Frontal cortex (tissue), 4 donors: ENCODE measurements at places on chromosomes 12 and 14. TPM values are rescaled to one million over a fixed set of nuclear protein-coding genes. Genes with fewer than 3 reads are reported as not detected.

DNA sequence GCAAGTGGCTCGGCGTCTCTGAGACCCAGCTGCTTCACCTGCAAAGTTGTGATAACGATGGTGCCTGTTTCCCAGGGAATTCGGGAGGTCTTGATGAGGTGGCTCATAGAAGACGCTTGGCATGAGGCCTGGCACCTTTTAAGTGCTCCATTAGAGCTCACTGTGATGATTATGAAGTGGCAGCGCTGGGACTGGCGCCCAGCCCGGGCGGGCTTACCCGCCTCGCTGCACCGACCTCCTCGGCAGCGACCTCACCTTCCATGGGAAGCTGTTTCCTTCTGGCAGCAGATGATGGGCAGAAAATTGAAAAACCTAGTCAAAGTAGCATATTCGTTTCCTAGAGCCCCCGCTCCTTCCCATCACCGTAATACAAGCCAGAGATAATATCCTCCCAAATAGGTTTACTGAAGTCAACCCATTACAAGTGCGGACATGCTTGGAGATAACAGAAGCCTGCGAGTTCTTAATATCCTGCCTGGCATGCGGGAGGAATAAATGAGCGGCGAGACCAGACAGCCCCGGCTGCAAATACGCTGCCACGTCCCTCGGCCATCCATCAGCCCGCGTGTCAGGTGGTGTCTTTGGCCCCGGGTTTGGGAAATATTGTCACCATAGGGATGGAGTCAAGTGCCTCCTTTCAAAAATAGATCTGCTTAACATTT is 35.2 kb upstream of the DLK1 start:
- no peak for DNase-seq

GRCh38 chr12:63319936-63320633 is 169.1 kb upstream of the AVPR1A start:
- DNase-seq = no peak

DNA sequence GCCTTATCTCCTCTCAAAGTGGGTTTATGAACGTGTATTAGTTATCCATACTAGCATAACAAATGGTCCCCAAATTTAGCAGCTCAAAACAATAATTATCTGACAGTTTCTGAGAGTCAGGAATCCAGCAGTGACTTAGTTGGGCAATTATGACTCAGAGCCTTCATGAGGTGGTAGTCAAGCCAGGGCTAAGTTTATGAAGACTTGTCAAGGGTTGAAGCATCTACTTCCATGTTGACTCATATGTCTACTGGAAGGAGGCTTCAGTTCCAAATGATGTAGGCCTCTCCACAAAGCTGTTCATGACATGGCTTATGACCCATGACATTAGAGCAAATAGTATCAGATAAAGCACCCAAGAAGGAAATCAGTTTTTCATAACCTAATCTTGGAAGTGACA is 73.2 kb downstream of the IPO8 start:
- no peak for DNase-seq

GRCh38 chr14:69288956-69289705 is 29.2 kb downstream of the GALNT16 start:
- no peak for DNase-seq

KRT4 gene
- total RNA-seq = not detected

DNA sequence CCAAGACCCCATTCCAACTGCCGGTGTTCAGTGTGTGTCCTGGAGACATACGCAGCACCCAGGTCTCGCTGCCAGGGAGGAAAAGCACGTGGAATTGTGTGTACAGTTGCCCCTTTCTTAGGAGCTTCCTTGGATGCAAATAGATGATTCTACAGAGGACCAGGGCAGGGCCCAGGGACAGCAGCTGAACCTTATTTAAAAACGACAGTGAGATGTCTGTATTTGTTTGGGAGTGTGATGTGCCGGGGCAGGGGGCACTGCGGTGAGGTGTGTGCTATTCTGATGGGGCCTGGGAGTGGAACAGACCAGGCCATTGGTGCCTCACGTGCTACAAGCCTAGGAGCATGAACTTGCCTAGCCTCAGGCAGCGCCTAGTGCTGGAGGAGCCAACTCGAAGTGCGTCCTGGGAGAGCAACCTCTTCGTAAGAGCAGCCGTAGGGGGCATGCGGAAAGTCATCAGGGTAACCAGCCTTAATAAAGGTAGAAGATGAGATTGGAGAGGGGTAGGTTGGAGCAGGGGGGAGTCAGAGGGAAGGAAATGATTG is 98.3 kb upstream of the ESRRB start:
- DNase-seq = no peak

DNA sequence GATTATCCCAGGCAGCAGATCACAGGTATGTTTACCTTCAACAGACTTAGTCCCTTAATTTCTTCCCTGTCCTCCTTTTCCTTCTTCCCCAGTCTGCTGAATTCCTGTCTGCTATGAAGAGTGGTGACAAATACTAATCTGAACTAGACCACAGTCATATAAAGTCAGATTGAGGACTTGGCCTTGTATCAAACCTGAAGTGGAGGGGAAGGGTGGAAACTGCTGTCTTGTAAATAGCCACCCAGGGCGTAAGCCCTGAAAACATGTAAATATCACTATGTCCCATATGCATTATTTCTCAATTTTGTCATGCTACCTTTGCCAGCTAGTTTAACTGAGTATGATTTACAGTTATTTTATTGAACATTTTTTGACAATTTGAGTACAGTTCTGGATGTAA is 368.0 kb downstream of the CCDC91 start:
- DNase-seq = no peak

DNA sequence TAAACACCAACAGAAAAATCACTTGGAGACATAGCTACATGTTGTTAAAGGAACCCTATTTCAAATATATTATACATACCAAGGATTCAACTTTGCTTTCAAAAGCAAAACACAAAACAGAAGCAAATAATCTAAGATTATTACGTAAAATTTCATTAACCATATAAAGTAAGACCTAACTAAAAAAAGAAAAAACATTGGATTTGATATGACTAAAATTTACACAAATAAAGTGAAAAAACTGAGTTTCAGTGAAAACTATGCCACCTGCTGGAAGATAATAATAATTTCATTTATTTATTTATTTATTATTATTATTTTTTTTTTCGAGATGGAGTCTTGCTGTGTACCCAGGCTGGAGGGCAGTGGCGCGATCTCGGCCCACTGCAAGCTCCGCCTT is 45.2 kb downstream of the WDHD1 start:
- no peak for DNase-seq

GRCh38 chr14:104393898-104394381 is 185.6 kb upstream of the C14orf180 start:
- no peak for DNase-seq

DNA sequence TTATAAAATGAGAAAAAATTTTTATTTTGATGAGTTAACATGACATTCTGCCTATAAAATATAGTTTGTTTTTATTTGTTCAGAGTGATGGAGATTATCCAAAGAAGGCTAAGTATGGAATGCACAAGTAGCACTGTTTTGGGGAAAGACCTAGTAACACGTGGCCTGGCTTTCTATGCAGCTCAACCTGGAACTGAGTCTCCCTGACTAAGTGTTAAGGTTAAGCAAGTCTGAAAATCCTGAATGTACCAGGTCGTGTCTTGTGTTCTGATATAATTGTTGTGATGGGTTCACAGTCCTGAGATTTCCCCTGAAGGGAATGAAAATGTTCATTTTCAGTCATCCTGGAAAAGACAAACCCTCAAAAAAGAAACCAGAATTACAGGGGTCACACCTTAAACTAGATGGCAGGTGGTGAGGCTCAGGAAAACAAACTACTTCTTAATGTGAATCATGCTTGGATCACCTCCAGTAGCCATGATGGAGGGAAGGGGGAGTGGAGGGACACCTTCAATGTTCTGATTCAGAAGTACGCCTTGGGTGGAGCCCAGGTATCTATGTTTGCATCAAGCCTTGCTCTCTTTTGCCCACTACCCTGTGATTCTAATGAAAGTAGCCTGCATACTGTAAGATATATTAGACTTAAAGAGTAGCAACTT is 236.8 kb downstream of the ALX1 start:
- no peak for DNase-seq

SLCO1C1 gene
- total RNA-seq = 16.7 TPM
